ENCODE measurements at places on chromosomes 16 and 17.

DNA sequence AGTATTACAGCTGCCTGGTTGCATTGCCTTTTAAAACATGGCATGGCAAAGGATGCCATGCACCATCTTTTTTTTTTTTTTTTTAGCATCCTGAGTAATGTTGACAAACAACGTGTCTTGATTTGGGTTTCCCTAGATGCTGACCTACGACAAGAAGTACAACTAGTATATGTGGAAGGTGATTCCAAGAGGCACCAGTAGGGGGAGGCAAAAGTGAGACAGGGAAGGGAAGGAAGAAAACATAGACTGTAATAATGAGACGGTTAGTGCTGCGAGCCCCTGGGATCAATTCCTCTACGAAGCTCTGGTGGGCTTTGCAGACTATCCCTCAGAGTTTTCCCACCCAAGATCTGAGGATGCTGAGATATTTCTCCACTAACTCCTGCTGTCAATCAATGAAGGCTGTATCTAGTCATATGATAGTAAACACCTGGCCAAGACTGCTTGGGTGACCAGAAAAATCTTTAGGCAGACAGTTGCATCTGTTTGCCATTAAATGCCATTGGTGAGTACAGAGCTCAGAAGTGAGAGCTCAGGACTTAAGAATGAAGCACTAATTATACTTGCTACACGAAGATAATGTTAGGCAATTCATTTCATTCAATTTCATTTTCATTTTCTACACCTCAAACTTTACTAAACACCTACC is 458.6 kb upstream of the GOT2 start:
- DNase-seq = no peak

DNA sequence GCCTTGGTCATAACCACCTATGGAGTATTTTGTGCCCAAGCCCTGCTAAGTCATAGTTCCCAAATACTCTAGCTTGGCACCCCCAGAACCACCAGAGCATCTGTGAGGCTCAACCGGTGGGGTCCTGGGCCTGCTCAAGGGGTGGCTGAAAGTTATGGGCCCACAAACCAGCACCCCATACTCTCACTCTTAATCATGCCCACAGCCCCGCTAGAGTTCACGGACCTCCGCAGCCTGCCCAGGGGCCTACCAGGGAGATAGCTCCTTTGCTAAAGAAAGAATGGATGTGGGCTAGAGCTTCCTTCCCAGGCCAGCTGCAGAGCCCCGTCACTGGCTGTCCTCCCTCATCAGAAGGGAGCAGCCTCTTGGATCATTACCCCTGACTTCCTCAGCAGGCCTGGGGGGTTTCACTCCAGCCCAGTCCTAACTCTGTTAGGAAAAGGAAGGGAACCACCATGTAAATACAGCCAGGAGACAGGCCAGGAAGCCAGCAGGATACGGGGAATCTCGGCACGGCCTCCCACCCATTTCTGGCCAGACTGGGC is 1.4 kb downstream of the GIT1 start:
- no peak for DNase-seq

DNA sequence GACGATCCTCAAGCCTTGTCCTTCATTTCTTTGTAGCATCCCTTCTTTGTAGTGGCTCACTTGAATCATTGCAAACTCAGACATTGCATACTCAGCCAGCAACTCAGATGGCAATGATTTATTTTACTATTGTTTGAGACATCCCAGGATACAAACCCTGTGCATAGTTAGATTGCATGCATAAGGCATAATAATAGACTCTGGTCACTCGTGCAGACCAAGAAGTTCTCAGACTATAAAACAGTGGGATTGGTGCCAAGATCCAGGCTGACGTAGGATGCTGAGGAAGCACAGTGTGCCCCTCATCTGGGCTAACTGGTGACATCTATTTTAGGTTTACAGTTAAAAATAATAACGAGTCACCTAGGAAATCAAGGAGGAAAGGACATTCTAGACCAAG is 142.3 kb downstream of the PMP22 start:
- no peak for DNase-seq

GRCh38 chr16:28498666-28499381 is 4.4 kb downstream of the APOBR start:
- DNase-seq = no peak

DNA sequence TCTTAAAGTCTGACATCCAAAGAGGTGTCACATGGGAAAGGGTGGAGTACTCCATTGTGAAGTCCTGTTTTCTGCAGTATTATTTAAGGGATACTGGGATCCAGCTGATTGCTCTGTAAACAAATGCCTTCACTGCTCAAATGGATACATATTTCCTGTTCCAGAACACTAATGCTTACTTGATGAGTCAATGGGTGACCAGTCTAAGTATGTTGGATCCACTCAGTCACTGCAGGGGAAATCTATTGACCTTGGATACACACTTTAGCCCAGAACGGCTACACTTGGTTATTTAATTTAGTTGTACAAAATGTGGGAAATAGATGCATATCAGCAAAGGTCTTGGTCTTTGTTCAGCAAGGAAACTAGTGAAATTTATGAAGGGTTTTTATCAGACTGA is 261.4 kb downstream of the MAP2K4 start:
- DNase-seq = no peak

GRCh38 chr17:5068236-5068635 is 10.0 kb upstream of the ZFP3 start:
- DNase-seq = no peak

GRCh38 chr17:79070266-79070880 is 4.3 kb upstream of the ENGASE start:
- no peak for DNase-seq

- DNase-seq = no peak
Observed at GRCh38 chr17:37079735-37080134, 131.0 kb downstream of the AATF start.

DNA sequence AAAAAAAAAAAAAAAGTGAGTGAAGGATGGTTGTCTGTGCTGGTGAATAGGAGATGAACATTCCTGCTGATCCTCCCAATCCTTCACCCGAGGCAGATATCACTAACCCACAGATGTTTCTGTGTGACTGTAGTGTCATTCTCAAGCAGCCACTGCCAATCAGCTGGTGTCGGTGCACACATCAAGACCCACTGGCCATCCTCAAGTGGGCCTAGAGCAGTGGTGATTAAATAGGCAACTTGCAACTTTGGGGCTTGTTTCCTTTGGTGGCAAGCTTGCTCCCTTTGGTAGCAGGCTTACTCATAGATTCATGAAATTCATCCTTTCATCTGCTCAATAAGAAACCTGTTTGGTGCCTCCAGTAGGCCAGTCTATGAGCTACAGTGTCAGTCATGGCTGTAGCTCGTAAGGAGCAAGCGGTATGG is 51.1 kb upstream of the LGALS9 start:
- DNase-seq = no peak

- no peak for DNase-seq
Observed at GRCh38 chr16:88061346-88062110, 110.3 kb downstream of the BANP start.

- DNase-seq = no peak
Observed at GRCh38 chr17:74099442-74100340, 103.8 kb upstream of the RPL38 start.

- no peak for DNase-seq
Observed at GRCh38 chr17:40032322-40033320, 17.4 kb downstream of the CSF3 start.

DNA sequence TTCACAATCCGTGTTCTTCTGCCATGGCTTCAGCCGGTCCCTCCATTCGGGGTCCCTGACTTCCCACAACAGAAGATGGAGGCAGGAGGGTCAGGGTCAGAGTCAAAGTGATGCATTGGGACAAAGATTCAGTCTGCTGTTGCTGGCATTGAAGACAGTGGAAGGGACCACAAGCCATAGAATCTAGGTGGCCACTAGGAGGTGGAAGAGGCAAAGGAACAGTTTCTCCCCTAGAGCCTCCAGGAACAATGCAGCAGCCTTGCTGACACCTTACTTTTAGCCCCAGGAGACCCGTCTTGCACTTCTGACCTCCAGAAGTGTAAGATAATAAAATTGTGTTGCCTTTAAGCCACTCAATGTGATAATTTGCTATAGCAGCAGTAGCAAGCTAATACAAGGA is 55.9 kb downstream of the MFSD11 start:
- no peak for DNase-seq

GRCh38 chr17:36002631-36003030 is 1.3 kb upstream of the CCL15 start:
- DNase-seq = no peak

GRCh38 chr16:4481526-4481925 is 5.3 kb downstream of the HMOX2 start:
- DNase-seq = no peak

DNA sequence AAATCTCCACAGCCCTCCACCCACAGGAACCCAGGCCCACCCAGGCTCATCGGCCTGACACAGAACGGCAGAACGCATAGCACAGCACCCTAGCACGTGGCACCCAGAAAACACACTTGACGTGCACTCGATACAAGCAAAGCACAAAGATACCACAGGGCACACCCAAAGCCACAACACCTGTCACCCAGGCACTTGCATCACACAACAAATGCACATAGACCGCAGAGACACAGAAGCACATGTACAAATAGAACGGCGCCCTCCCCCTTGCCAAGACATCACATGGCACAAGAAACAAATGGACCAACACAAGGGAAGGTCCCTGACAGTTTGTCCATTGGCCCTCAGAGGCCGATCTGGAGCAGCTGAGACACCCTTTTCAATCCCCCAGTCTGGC is 147.7 kb upstream of the WSCD1 start:
- no peak for DNase-seq

- DNase-seq = no peak
Observed at GRCh38 chr16:74608944-74609343, 2.0 kb upstream of the GLG1 start.

- no peak for DNase-seq
Observed at GRCh38 chr16:27195076-27195741, 8.1 kb upstream of the KDM8 start.

DNA sequence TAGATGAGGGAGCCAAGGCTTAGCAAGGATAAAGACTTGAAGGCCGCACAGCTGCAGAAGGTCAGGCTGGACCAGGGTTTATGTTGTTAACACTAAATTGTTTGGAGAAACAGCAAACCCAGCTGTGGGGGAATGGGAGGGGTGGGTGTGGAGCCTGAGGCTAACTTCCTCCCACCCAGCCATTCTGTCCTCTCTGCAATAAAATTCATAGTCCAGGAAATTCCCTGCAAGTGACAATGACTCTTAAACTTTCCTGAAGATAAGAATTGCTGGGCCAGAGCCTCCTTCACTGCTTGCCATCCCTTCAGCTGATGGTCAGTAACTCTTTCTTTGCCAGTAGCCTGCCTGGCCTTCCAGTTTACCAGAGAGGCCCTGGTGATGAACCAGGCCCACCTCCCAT is 19.4 kb upstream of the ATP5MC1 start:
- no peak for DNase-seq

DNA sequence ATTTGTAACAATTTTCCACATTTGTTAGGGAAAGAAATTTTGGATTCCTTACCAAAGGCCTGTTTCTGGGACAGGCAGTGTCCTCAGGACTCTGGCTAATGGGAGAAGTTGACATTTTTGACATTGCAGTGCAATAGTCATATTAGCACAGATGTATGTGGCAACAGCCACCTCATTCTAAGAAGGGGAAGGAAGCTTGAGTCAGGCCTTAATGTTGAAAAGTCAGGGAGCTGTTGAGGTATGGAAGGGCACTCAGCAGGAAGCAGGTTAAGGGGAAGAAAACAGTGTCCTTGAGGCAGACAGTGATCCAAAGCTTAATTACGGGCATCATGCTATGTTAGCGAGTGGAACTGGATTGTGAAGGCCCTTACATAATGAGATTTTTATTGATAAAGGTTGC is 20.9 kb downstream of the AKTIP start:
- DNase-seq = no peak

- no peak for DNase-seq
Observed at GRCh38 chr17:74478420-74479100, 12.1 kb downstream of the CD300A start.

- DNase-seq = no peak
Observed at GRCh38 chr16:65200156-65200773, 78.4 kb upstream of the CDH11 start.

DNA sequence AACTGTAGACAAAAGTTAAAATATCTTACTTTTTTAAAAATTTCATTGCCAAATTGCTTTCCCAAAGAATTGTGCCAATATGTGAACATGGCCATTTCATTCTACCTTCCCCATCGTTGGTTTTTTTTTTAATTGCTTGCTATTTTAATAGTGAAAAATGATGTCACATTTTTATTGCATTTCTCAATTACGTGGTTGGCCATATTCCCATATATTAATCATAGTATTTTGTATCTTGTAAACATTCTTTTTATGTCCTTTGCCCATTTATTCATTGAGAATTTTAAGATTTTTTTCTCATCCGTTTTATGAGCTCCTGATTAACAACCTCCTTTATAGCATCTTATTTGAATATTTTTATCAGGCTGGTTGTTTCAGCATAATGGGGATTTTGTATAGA is 7.2 kb downstream of the OMG start:
- DNase-seq = no peak

DNA sequence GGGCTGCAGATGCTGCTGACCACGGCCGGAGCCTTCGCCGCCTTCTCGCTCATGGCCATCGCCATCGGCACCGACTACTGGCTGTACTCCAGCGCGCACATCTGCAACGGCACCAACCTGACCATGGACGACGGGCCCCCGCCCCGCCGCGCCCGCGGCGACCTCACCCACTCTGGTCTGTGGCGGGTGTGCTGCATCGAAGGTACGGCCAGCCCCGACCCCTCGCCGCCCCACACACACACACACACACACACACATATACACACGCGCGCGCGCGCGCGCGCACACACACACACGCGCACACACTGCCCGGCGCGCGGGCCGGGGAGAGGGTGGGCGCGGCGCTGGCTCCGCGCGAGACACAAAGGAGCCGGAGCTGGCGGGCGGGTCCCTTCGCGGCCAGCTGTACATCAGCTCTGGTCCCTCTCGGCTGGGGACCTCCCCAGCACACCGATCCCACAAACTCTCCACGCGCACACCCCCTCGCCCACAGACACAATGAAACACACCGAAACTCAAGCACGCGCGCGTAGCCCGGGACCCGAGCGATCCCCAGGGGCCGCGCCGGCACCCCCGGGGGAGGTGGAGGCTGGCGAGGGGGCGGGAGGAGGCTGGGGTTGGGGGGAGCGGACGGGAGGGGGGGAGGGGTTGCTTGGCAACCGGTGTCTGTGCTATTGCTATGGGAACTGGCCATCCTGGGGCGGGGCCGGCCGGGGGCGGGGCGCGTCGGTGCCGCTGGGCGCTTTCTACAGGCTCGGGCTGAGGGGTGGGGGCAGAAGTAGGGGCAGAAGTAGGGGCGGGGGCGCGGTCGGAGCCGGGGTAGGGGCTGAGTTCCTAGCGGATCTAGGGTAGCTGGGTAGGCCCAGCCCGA is 658 bp downstream of the CACNG4 start:
- peak; percentile 24 for DNase-seq

- no peak for DNase-seq
Observed at GRCh38 chr16:87056551-87056950, 260.6 kb downstream of the C16orf95 start.

DNA sequence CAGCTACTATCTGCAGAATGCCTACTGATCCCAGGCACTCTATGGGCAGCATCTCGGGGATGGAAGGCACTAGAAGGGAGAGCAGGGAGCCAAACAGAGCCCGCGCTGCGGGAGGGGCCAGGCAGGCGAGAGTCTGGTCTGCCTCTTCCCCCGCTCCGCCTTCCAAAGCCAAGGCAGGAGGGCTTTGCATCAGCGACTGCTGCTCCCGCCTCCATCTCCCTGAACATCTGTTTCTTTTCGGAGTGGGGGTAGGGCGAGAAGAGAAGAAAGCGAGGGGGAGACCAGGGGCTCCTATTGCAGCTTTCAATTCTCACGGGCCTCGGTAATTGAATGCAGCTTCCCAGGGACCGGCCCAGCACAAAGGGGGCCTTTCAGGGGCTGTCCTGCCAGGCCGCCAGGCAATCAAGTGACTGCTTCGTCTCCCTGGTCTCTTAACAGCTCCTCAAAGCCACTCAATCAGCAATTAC is 31.4 kb upstream of the CDC42EP4 start:
- no peak for DNase-seq

Data from stimulated activated CD4-positive, alpha-beta T cell treated with anti-CD3 and anti-CD28 coated beads, Interleukin-1b, Interleukin-23, amount 100 ng/mL, for 24 hours (primary cell).